ENCODE measurements at places on chromosomes 12 and 14.
A peak's percentile ranks its signal among the peaks of the same experiment; 100 is the strongest.

DNA sequence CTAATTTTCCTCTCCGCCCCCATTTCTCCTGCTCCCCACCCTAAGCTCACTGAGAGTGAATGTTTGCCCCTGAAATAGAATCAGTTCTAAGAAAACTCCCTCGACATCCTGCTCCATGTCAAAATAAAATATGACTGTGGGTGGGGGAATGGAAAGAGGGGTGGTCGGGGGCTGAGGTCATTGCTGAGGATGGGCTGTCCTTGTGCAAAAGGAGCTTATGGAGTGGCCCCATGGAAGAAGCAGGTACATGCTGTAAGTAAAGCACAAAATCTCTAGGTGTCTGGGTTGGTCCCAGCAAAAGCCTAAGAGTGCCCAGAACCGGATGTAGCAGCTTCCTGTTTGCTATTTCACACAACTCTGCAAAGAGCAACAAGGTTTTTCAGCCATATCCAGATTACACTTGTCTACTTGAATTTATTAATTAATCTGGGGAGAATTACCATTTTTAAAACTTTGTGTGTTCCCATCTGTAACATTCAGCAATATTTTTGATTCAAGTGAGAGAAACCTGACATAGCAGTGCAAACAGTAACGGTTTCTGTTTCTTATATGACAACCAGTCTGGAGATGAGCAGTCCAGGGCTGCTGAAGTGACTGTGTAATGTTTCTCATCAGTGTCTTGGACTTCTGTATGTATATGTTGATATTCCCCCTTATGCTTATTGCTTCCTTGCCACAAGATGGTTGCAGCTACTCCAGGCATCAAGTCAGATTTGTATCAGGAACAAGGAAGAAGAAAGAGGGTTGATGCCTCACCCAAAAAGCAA is 40.4 kb upstream of the GZMB start:
- no peak for DNase-seq

GRCh38 chr12:131473741-131474709 is 236.9 kb upstream of the SFSWAP start:
- DNase-seq, result no peak

GRCh38 chr12:81206429-81206828 is 128.6 kb downstream of the ACSS3 start:
- no peak for DNase-seq

DNA sequence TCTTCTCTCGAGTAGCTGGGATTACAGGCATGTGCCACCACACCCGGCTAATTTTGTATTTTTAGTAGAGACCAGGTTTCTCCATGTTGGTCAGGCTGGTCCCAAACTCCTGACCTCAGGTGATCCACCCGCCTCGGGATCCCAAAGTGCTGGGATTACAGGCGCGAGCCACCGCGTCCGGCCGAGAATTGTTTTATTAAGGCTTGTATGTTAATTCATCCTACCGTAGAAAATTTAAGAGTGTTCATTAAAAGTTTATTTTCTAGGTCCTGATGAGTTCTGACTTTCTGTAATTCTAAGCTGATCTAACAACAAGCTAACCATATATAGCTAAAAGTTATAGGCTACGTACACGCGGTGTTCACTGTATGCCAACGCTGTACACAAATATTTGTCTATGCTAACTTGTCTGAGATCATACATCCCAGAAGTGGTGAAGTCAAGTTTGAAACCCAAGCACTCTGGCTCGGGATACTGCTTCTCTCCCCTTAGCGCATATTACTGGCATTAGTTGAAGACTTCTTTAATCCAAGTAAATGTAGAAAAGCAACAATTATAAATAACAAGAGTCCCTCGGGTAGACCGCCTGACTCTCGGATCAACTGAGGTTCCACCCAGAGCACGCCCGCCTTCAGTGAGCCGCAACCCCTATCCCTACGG is 570 bp upstream of the MRPS35 start:
- DNase-seq, result no peak

- DNase-seq, result no peak
Measured at GRCh38 chr12:83538361-83538965, 851.8 kb downstream of the TMTC2 start.

GRCh38 chr12:7113389-7113871 is 4.4 kb upstream of the C1RL start:
- no peak for DNase-seq

GRCh38 chr14:75806352-75806832 is 145.3 kb downstream of the TTLL5 start:
- no peak for DNase-seq

DNA sequence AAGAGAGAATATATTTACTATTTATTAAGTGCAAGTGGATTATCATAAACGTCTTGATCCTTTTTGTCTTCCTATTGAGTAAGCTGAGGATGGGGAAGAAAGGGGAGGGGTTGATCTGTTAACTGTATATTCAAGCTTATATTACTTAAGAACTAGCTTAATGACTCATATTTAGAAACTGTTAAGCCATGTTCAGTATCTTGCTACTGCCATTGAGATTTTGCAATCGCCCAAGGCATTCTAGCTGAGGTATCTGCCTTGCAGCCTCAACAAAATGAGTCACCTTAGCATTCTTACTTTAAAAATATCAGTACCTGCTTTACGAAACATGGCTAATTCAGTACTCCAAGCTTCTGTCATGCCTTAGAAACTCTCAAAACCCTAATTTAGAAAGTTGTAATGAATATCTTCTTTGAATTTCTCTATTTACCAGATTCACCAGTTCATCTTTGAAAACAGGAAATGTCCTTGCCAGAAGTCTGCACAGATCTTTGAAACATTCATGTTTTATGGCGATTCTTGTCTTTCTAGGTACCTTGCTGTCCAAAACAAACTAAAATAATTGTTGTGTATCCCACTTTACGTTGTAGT is 76.1 kb downstream of the ALG10B start:
- no peak for DNase-seq

GRCh38 chr12:27213830-27214787 is 30.0 kb upstream of the STK38L start:
- DNase-seq, result no peak

- no peak for DNase-seq
Measured at GRCh38 chr12:49345825-49346658, 646 bp upstream of the DNAJC22 start.

- no peak for DNase-seq
Measured at GRCh38 chr12:96427269-96427729, 27.1 kb upstream of the CDK17 start.

GRCh38 chr12:29882846-29883245 is 99.1 kb upstream of the TMTC1 start:
- no peak for DNase-seq

GRCh38 chr12:30870491-30871265 is 55.9 kb upstream of the TSPAN11 start:
- DNase-seq, result no peak

DNA sequence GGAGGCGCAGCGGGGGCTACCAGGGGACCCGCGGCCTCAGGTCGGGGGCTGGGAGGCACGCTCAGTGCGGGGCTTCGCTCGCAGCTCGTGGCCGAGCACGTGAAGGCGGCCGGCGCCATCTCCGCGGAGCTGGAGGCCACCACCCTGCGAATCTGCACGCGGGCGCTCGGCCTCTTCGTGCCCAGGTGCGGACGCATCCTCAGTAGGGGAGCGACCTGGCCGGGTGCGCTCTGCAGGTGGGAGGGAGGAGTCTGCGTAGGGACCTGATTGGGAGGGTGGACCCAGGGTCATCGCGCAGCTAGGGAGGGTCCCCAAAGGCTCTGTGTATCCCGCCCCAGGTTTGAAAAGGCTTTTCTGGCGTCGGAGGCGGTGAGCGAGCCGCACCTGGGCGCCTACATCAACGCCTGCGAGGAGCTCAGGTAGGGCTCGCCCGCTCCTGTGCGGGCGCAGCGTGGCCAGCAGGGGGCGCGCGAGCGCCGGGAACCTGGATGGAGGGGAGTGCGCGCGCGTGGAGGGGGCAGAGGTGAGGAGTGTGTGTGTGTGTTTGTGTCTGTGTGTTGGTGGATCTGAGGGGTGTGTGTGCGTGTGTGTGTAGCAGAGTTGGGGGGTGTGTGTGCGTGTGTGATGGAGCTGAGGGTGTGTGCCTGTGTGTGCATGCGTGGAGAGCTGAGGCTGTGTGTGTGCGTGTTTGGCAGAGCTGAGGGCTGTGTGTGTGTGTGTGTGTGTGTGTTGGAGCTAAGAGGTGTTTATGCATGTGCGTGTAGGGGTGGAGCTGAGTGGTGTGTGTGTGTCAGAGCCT is 10.3 kb downstream of the EXOC3L4 start:
- peak; percentile 4 for DNase-seq

DNA sequence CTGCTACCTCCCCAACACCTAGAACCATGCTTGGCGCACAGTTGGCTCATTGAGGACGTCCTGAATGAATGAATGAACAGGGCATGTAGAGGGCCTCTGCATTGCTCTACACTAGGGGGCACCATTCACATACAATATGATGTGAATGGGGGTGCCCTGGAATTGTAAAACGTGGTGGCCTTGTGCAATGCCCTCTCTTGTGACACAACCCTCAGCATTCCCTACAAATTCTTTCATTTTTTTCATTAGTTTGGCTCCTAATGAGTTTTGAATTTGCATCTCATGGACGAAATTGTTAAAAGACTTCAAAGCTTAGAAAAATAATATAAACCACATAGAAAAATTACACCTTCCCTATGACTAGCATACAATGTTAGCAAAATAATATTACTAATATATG is 2.3 kb upstream of the DIO2 start:
- DNase-seq, result no peak

DNA sequence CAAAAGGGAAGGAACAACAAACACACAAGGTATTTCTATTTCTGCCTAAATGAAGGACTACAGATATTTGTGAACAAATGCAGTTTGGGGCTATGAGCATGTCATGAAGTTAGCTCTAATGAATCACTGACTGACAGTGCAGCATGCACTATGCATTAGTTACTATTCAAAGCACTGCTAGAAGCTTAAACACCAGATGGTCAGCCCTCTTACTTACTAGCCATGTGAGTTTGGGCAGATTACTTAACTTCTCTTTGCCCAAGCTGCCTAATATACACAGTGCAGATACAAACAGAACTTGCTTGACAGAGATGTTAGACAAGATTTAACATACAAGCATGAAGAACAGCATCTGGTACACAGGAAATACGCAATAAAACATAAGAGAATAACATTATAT is 96.0 kb downstream of the ATXN2 start:
- DNase-seq, result no peak

GRCh38 chr12:122858171-122858570 is 22.9 kb downstream of the HIP1R start:
- DNase-seq, result no peak

DNA sequence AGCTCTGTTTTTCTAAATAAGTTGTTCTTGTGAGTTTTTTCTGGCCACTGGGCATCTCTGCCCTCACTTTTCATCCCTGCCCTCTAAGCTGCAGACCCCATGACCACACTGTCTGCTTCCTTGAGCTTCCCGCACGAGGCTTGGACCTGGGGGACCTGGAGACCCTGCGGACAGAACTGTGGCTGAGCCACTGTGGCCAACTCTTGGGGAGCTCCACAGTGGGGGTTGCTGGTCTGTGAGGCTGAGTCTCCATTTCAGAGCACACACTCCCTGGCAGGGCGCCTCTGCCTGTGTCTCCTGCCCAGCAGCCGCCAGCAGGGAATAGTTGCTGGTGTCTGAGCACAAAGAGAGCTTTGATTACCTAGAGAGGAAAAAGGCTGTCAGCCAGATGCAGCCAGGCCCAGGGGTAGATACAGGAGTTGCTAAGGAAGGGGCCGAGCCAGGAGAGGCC is 13.1 kb upstream of the RIN3 start:
- no peak for DNase-seq

DNA sequence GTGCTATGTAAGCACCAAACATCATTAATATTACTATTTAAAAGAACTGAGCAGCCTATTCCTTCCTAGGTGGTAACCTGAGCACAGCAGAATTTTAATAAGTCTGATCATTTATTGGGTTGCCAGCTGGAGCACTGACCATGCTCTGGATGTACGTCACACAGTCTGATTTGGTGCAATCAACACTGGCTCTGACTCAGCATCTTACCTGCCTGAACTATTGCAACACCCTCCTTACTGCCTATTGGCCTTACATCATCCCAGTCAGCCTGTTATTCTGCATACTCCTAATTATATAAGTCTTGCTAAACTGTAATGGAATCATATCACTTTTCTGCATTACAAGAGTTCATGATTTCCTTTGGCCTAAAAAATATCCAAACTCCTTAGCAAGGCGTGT is 149.7 kb downstream of the PTPRO start:
- DNase-seq, result no peak

DNA sequence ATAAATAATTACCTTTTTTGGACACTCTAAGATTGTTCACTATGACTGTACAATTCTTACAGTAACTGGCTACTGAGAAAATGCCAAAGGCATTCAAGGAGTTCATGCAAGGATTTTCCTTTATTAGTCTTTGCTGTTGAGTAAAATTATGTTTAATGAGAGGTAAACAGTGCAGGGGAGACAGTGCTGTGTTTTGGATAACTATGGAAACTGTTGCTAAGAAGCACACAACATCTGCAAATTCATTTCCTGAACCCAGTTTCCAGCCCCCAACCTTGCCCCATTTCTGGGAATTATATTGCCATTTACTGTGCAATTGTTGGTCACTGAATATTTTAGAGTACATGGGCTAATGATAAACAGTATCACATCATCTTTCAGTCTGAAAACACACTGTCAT is 1005.8 kb downstream of the TRHDE start:
- DNase-seq, result no peak

GRCh38 chr12:65962921-65963861 is 138.9 kb downstream of the HMGA2 start:
- no peak for DNase-seq

DNA sequence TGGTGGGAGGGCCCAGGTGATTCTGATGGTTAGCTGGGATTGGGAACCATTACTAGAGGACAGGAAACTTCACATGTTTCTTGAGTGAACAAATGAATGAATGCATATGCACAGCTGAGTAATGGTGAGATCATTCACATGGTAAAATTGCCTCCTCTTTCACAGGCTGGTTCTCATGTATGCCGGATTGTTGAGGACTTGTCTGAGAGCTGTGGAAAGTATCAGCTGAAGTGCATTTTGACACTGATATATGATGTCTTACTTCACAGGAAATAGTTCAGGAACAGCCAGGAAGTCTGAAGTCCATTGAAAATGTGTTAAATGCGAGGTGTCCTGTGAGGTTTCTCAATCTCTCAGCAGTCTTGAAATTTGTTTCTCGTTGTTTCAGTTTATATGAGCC is 77.6 kb upstream of the DACT1 start:
- no peak for DNase-seq

- no peak for DNase-seq
Measured at GRCh38 chr12:105547786-105548185, 217.3 kb downstream of the C12orf75 start.

GRCh38 chr14:32352631-32353030 is 23.5 kb downstream of the AKAP6 start:
- DNase-seq, result no peak
